ENCODE measurements at places on chromosomes 2 and 18.

- DNase-seq: no peak
Measured at GRCh38 chr2:233422050-233422639, 67.9 kb downstream of the DGKD start.

DNA sequence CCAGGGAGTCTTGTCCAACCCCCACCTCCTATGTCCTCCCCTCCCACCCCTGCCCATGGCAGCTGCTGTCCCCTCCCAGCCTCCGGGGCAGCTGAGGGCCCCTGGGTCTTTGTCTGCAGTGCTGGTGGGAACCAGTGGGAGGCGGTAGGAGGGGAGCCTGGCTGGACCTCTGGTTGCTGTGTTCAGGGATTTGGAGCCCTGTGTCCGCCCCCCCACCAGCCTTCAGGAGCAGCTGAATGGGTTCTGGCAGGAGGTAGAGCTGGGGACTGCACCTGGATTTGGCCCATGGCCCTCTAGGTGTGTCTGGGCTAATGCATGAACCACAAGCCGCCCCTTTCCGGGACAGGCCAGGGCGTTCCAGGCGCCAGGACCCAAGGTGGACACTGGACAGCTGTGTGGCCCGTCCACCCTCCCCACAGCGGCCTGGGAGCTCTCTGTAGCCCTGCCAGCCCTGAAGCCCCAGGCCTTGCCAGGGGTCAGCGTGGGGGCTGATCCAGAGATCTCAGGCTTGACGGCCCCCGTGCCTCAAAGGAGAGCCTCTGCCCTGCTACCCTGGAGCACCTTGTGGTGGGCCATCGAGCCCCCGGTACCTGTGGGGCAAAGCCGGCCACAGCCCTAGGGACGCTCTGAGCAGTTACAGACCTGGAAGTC lies 25.4 kb downstream of the GPC1 start:
- no peak for DNase-seq

- DNase-seq: no peak
Measured at GRCh38 chr18:36501100-36501499, 203.6 kb downstream of the FHOD3 start.

DNA sequence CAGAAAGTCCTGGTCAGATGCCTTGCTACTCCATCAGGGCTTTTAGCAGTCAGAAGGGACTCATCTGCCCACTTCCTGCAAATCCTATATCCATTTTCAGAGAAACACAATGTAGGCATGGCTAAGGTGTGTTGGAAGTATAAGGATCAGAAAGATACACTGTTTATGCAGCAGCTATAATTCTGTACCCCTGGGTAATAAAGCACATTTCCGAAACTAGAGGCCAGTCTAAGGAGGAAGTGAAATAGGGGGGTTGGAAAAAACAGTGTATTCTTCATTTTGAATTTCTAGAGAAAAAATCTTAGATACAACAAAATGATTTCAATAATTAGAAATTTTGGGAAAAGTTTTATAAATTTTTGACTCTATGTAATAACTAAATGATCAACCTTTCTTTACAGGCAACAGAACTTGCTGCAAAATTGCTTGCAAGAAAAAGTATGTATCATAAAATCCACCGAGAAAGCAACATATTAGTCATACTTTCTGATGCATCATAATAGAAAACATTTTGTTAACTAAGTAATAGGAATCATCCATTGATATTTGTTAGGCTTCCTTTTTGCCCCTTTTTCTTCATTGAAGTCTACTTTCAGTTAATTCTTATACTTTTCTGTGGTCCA lies 47.4 kb downstream of the FSIP2 start:
- no peak for DNase-seq

GRCh38 chr2:172084395-172084644 lies 987 bp upstream of the DLX1 start:
- no peak for DNase-seq

- no peak for DNase-seq
Measured at GRCh38 chr2:184119989-184120800, 478.1 kb upstream of the ZNF804A start.

DNA sequence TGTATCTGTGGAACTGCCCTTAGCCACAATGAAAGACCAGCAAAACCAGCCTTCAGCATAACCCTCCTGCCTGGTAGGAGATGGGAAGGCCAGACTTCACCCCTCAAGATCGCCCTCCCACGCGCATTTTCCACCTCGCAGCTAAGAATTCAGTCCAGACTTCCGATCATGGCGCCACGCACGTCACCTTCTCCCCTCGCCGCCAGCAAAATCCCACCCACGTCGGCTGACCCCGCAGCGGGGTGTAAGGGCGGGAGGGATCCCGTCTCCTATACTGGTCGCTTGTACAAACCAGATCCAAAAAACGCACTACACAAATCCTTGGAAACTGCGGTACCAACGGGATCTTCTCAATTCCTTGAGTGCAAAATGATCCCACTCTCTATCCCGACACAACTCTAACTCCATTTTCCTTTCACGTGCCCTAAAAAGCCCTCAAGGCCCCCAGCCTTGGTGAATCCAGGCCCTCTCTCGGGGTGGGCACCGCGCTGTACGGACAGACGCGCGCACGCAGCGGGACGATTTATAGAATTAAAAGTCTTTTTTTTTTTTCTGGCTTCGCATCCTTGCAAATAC lies 1.0 kb upstream of the BMPR2 start:
- DNase-seq: peak; percentile 13

DNA sequence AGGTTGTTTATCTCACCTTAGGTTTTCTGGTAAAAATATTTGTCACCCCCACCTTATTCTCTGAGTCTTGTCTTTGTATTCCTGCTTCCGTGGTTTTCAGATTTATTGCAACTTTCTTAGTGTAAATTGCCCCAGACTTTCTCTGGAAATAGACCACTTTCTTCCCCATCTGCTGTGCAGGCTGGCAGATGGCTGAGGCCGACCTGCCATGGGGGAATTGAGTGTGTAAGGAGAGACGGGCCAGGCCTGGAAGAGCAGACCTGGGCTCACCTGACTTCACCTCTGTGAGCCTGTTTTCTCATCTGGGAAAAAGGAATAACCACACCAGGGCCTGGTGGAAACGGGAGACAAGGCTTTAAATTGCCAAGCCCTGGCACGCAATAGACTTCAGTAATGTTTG lies 44.9 kb downstream of the ACKR3 start:
- DNase-seq: no peak

DNA sequence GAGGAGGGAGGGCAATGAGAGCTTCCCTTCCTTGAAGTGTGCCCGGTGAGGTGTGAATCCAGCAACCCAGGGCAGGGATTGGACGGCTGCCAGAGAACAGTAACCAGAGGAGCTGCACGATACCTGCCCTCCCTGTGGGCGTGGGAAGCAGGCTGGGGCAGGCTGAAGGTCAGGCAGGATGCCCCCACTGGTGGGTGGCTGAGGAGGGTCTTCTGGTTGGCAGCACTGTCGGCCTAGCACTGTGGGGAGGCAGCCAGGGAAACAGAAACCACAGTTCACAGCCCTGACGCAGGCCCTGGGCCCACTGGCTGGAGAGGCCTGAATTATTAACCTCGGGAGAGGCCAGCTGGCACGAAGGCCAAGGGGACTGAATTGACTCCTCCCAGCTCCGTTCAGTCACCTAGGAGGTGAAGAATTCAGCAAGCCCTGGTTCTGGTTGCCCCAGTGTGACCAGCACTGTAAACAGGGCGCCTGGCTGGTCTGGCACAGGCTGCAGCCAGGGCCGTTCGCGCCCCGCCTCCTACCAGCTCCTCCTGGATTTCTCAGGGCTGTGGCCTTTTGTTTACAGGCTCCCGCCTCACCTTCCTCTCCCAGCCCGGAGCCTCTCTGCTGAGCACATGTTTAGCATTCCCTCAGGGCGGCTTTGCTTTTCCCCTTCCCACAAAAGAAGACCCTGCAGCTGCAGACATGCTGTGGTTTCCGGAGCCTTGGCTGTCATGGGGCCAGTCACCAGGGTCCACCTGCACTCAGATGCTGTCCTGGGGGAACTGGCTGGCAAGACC lies 97.8 kb downstream of the B3GNT2 start:
- no peak for DNase-seq

GRCh38 chr18:34548120-34548972 lies 161.8 kb upstream of the DTNA start:
- no peak for DNase-seq

DNA sequence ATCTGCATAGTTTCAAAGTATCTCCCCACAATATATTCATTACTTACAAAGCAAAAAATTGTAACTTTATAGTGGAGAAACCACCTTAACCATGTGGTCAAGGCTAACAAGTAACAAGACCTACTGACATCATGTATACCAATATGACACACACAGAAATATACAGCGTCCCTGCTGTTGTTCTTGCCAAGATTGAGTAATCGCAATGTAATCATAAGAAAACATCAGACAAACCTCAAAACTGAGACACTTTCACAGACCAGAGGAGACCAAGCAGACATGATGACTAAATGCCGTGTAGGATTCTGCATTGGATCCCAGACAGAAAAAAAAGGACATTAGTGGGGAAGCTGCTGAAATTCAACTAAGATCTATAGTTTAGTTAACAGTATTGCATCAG lies 123.0 kb downstream of the ACAA2 start:
- DNase-seq: no peak

DNA sequence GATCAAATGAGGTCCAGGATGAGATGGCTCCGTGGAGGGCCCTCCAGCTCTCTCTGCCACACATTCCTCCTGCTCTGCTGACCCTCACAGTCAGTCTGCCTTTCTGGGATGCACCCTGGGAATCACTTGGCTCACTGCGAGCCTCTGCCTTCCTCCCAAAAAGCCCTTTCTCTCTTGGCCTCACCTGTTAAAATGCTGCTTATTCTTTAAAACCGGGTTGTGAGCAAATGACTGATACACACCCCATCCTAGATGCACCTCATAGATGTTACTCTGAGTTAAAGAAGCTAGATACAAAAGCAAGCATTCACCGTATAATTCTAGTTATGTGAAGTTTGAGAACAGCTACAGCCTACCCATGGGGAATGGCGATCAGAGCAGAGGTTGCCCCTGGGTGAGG lies 167.7 kb upstream of the MYCN start:
- no peak for DNase-seq

GRCh38 chr2:9473985-9474360 lies 378 bp upstream of the IAH1 start:
- DNase-seq: peak; percentile 53

DNA sequence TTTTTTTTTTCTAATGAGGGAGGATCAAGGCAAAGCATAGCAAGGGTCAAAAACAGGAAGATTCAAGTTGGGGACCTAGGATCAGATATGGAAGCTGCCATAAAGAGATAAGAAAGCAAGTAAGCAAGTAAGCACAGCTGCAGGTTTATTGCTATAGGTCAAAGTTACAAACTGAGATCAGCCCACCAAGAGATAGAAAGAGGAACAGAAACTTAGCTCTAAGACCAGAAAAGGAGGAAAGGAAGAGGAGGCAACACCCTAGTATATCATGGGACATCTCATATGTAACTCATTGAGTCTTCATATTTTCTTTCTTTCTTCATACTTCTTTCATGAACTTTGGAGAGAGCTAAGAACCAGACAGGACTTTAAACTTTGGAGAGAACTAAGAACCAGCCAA lies 295.9 kb upstream of the CRIM1 start:
- DNase-seq: peak; percentile 1

- DNase-seq: no peak
Measured at GRCh38 chr2:189411860-189412259, 29.4 kb upstream of the WDR75 start.

- DNase-seq: peak; percentile 17
Measured at GRCh38 chr18:6920099-6920955, 190.8 kb downstream of the ARHGAP28 start.

GRCh38 chr18:23852236-23853045 lies 162.1 kb upstream of the TTC39C start:
- DNase-seq: no peak

- no peak for DNase-seq
Measured at GRCh38 chr2:47035615-47036488, 119.3 kb downstream of the STPG4 start.

- DNase-seq: no peak
Measured at GRCh38 chr18:48896875-48897511, 53.8 kb downstream of the SMAD7 start.
